Activated T-cell treated with anti-CD3 and anti-CD28 coated beads, Interleukin-2, amount 50 U/mL, for 24 hours (primary cell): ENCODE measurements at places on chromosomes 16 and 17.

DNA sequence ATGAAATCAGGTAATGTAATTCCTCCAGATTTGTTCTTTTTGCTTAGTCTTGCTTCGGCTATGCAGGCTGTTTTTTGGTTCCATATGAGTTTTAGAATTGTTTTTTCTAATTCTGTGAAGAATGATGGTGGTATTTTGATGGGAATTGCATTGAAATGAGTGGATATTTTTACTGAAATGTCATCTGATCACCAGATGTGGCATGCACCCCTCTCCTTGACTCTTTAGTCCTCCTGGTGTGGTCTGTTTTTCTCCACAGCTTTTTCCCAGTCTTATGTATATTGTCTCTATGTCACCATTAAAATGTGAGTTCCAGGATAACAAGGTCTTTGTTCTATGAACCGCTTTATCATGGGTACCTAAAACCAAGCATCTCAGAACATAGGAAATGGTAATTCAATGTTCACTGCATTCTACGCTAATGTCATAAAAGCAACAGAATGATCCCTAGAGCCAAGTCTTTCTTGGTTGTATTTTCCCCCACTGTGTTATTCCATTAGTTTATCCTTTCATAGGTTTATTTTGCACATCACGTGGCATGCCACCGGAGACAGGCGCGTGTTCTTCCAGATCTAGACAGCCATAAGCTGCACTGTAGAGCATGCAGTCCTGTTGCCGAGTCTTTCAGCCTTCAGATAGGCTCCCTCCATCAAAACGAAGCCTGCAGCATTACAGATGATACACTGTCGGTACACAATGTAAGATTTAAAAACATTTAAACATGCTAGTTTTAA, 172.5 kb downstream of the RPTOR start:
- no peak for DNase-seq

DNA sequence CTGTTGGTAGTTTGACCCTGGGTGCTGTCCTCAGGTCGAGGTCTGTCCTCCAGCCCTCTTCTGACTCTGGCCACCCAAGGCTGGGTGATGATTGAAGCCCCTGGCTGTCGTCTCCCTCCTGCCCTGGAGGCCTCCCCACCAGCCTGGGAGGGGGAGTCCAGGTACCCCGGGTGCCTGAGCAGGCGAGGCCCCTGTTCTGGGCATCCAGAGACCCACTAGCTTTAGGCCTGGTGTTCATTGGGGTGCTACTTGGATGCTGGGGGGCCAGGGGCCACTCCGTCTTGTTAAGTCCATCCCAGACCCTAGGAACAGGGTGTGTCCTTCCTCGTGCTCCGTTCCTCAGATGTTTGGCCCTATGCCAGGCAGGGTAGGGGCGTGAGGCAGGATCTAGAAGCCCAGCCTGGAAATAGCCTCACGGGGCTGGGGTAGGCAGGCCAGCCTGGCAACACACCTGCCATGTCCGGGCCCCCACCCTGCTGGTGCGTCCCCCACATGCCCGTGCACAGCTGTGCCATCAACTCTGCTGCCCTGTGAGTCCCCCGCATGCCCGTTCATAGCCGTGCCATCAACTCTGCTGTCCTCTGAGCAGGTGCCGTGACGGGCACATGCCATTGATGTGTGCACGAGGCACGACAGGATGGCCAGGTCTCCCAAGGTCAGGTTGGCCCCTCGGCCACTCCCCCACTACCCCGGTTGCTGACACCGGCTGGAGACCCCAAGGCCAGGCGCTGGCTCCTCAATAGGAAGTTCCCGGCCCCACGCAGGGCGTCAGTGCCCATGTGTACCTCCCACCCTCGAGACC, 36.9 kb downstream of the GINS2 start:
- no peak for DNase-seq

DNA sequence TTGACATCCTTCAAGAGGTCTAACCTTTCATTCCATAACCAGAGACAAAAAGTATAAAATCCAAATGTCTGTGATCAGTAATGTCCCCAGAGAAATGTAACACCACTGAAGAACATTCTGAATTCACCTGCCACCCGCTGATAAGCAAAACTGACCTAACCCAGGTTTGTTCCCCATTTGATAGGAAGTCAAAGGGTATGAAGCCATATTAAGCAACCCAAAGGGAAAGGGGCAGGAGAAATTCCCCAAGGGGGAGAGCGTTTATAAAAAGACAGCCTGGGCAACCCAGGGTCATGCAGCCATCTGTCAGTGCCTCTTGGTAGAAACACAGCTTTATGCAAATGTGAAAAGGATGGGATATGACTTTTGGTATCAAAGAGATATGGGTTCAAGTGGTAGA, 30.7 kb upstream of the PIK3R6 start:
- DNase-seq, result no peak

GRCh38 chr16:13733561-13733960, 186.4 kb upstream of the ERCC4 start:
- DNase-seq, result no peak

DNA sequence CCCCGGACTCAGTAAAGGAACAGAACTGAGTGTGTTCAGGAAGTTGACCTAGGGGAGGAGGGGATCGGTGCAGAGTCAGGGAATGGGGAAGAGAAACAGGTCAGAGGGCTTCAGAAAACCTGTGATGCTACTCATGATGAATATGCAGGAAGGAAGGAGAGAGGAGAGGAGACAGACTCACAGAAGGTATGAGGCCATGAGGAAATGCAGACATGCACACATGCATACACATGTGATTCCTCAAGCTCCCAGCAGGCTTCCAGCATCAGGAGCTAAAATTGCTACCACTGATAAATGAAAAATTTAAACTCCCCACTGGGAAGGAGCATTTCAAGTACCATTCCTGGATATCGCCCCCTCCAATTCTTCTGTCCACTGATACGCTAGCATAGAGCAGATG, 262.6 kb downstream of the SLC39A11 start:
- DNase-seq, result no peak

- no peak for DNase-seq
Observed at GRCh38 chr16:35386619-35387018, 1927.2 kb downstream of the TP53TG3F start.

DNA sequence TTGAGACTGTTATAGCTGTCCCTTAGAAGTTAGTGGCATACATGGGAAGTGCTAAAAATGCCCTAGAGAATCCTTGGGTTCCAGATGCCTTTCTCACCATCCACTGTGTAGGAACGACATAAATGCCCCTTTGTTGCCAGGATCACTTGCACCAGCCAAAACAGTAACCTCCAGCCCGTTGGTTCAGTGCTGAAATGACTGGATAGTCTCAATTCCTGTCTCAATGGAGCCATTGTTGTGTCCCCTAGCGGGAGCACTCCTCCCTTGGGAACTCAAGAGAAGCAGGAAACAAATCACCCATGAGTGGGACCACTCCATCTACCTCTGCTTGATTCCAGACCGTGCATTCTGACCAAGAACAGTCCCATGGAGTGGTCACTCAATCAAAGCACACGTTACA, 23.1 kb downstream of the MPHOSPH6 start:
- no peak for DNase-seq

GRCh38 chr16:19094542-19095365, 19.0 kb upstream of the ITPRIPL2 start:
- no peak for DNase-seq

DNA sequence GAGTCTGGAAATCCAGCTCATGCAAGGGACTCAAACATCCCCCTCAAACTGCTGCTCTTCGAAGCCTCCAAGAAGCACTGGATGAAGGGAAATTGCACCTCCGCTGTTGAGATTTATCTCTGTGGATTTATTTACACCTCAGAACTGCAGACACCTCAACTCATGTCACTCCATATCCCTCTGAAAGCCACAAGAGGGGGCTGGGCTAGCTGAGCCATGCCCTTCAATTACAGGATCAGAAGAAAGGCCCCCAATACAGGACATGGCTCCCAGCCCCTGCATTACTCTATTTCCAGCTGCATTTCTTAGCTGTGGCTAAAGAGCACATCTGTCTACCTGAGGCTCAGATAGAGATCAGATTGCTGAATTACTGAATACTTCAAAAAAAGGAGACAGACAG, 103.1 kb upstream of the DYNLRB2 start:
- DNase-seq, result no peak

DNA sequence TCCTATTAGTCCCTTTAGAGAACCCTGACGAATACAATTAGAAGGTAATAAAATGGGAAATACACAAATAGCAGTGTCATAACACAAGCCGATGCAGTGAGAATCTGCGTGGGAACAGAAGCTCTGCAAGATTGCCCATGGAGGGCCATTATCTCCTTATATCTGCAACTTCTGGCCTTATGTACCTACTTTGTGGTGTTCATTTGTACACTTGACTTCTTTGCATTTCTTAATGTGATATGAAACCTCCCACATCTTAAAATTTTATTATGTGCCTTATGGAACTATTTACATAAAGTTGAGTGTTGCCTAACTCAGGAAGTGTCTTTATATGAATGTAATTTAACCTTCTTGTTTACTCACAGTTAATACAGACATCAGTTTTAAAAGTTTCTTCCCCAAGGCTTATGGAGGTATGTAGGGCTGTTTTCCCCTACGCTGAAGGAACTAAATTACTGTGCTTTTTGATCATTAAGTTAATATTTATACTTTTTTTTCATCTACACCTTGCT, 10.1 kb upstream of the TANC2 start:
- DNase-seq, result no peak

GRCh38 chr17:54899721-54900456, 763 bp upstream of the TOM1L1 start:
- no peak for DNase-seq
